ENCODE measurements at places on chromosomes 5 and 9.

- H3K27ac ChIP-seq = no peak overlapping the region
- no peak for DNase-seq
- H3K36me3 ChIP-seq = no peaks in the 10 kb centered on the region
- H3K27me3 ChIP-seq = no peaks in the 10 kb centered on the region
- H3K4me3 ChIP-seq = no peak overlapping the region
These were observed 377.8 kb downstream of the IRX2 start for GRCh38 chr5:2373631-2374030.

- no peak overlapping the region for H3K4me3 ChIP-seq
- H3K27me3 ChIP-seq = no peaks in the 10 kb centered on the region
These were observed 395 bp downstream of the DRD1 start for GRCh38 chr5:175443514-175444059.

GRCh38 chr9:12554636-12555035 lies 138.5 kb upstream of the TYRP1 start:
- no peaks in the 10 kb centered on the region for H3K4me1 ChIP-seq
- no peak overlapping the region for H3K4me3 ChIP-seq
- no peaks in the 10 kb centered on the region for H3K36me3 ChIP-seq

GRCh38 chr9:21455320-21455719 lies 15.1 kb downstream of the IFNA1 start:
- H3K36me3 ChIP-seq = no peaks in the 10 kb centered on the region
- no peak overlapping the region for H3K4me3 ChIP-seq
- DNase-seq = peak; percentile 23

DNA sequence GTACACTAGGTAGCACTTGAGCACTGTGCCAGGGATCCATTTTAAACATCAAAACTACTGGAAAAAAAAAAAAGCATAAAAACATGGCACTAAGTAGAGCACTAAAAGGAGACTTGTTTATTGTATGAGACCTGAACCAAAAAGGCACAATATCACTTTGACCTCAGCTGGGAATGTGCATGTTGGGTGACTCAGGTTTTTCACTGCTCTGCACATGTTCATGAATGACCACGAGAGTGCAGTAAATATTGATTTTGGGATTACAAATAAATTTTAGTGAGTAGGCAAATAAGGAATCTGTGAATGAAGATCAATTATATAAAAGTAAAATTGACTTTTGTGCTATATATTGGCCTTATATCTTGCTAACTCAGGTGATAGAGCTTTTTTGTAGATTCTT lies 11.8 kb downstream of the RMI1 start:
- H3K4me3 ChIP-seq = no peak overlapping the region
- peaks cover 9% of the 10 kb centered on the region for H3K4me1 ChIP-seq
- H3K36me3 ChIP-seq = 0 out of 2 replicates have a peak, but pooled peaks cover 8% of the 10 kb centered on the region
- no peak overlapping the region for H3K27ac ChIP-seq
- no peaks in the 10 kb centered on the region for H3K27me3 ChIP-seq

- H3K27me3 ChIP-seq = no peaks in the 10 kb centered on the region
- no peak overlapping the region for H3K4me3 ChIP-seq
- no peaks in the 10 kb centered on the region for H3K4me1 ChIP-seq
These were observed 336.5 kb upstream of the SEMA6A start for GRCh38 chr5:116911074-116911473.

DNA sequence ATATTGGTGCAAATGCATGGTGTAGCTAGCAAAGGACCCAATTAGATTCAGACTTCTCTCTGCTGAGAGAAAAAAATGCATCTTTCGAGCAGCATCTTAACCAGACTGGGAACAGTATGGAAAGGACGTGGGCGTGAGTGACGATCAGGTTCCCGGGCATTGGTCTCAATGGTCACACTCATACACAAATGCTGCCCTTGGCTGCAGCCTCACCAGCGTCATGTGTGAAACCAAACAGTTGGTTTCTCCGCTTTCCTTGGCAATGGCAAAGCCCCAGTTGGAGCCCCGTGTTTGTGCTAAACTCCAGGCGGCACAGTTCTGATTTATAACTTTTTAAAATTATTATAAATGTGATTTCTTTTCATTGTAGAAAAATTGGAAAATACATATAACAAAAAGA lies 237.8 kb downstream of the SEC61B start:
- no peak overlapping the region for H3K27ac ChIP-seq
- H3K4me1 ChIP-seq = no peaks in the 10 kb centered on the region
- H3K4me3 ChIP-seq = no peak overlapping the region

DNA sequence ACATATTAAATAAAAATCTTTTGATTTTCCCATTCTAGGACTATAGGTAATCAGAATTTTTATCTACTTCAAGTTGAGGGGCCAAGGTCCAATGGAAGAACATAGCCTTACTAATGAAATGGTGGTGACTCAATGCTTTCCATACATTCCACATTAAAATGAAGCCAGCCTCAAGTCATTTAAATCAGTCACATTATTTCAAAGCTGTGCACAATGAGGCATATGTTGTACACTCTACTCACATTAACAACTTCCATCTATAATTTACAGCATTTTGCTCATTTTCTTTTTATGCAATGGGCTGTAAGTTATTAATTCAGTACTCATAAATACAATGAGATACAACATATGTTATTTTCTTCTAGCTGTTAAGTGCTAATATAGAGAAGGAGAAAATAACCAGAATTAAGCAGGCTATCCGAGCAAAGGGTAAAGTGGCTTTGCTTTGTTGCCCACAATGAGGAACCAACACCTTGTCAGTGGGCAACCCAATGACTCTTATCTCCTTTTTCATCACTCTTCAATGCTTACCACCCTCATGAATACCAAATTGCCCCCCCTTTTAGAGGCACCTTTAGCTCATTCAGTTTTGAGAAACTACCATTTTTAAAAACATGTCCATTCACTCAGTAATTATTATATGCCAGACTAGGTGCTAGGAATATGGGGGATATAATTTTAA lies 52.4 kb downstream of the TTLL11 start:
- no peaks in the 10 kb centered on the region for H3K36me3 ChIP-seq
- no peaks in the 10 kb centered on the region for H3K27me3 ChIP-seq
- no peak overlapping the region for H3K27ac ChIP-seq
- DNase-seq = no peak

GRCh38 chr5:140402258-140403074 lies 833 bp downstream of the ANKHD1 start:
- no peaks in the 10 kb centered on the region for H3K27me3 ChIP-seq
- peak overlapping the region; percentile 92 for H3K27ac ChIP-seq
- DNase-seq = no peak
- H3K36me3 ChIP-seq = no peaks in the 10 kb centered on the region
- peak overlapping the region; percentile 99 for H3K4me3 ChIP-seq
